ENCODE measurements at places on chromosomes 2 and 18.

DNA sequence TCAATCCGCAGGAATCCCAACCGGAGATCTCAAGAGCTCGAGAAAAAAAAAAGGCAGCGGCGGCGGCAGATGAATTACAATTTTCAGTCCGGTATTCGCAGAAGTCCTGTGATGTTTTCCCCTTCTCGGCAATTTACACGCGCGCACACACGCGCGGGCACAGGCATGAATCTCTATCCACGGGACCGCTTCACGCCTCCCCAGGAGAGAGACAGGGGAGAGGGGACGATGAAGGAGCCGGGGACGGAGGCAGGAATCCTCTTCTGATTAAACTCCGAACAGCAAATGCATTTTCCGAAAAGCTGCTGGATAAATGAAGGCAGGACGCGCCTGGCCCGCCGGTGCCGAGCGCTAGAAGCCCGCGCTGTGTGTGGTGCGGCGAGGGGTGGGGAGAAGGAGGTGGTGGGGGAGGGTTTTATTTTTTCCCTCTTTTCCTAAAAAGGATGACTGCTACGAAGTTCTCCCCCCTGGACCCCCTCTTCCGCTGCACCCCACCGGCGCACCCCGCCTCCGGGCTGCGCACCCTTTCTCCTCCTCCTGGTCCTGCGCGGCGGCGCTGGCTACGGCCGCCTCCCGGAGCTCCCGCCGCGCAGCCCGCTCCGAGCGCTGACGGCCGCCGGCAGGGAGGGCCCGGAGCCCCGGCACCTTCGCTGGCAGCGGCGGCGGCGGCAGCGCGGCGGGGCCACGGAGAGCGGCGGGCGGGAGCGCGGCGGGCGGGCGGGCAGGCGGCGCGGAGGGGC is at the start of gene BCL2:
Gene BCL2, minus strand, starts transcription at position 387 of the 740 bp plus-strand sequence.
- DNase-seq, result no peak

- no peak for DNase-seq
Observed at GRCh38 chr2:7900593-7900992, 781.3 kb upstream of the ID2 start.

DNA sequence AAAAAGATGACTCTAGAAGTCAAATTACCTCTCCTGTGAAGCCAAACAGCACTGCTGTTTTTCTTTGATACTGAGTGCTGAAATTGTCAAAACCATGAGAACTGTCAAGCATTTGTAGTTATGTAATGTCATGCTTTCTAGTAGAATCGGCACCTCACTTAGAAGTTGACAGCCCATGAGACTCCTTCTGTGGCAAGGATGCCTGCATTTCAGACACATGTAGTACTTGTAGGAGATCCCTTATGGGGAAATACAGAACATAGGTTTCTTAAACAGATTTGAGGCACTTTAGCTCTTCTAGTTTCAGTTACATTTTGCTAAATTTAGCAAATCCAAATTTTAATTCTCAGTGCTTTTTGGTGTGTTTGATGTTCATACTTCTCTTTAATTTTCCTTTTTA is 15.7 kb downstream of the ZNF407 start:
- no peak for DNase-seq

DNA sequence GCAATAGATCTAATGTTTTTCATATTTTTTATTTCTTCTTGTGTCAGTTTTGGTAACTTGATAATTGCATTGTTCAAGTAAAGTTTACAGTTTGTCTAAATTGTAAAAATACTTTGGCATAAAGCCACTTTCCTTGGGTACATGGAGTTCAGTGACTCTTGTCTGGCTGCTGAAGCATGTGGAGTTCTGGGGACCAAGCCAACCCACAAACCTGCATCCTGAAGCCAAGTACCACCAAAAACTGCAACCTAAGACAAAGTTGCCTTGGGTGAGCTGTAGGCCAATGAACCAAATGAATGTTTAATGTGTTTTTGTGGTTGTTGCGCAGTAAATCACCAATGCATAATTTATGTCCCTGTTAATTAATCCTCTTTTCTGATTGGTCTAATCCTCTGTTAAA is 872.6 kb downstream of the BCL11A start:
- DNase-seq, result no peak

GRCh38 chr2:198815626-198816025 is 642.1 kb downstream of the SATB2 start:
- no peak for DNase-seq

All from activated CD4-positive, alpha-beta T cell treated with anti-CD3 and anti-CD28 coated beads for 24 hours (primary cell).